EH (cell line): ENCODE measurements at places on chromosomes 1 and 21.
A peak's percentile ranks its signal among the peaks of the same experiment; 100 is the strongest.

- DNase-seq: peak; percentile 49
Observed at GRCh38 chr1:160078512-160079195, 2.7 kb upstream of the KCNJ9 start.

DNA sequence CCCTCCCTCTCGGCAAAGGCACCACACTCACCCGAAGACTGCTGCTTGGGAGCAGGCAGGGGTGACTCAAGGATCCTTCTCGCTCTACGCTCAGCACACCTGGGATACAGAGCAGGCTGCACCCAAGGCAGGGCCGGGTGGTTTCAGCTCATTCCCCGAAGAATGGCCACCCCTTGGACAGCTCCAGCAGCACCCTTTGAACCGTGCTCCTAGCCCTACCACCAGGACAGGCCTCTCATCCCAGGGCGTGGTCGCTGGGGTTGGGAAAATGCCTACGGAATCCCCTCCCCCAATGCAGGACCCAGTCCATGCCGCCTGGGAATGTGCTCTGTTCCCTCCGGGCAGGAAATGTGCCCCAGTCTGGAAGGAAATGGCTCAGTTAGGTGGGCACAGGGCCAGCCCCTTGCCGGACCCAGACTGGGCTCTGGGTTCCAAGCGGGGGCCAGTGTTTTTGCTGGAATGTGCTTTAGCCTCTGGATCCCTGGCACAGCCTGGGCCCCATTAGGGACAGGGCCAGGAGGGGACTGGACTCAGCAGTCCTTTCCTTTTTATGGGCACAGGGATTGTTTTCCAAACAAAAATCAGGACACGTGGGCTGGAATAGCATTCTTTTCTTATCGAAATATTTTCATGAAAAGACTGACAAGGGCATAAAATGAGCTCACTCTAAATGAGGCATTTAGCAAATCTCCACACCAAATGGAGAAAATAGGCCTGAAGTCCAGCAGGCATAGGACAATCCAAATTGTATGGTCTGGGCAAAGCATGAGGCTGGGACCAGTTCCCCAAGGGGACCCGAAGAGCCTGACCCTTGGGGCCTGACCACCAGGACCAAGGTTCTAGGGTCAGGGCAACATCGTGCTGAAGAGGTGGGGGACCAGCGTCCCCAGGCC is 7.3 kb downstream of the TMEM82 start:
- DNase-seq: peak; percentile 83

GRCh38 chr1:117930173-117930447 is 571 bp downstream of the WDR3 start:
- DNase-seq: no peak

- DNase-seq: no peak
Observed at GRCh38 chr1:10631121-10631810, 156.5 kb downstream of the PEX14 start.

- DNase-seq: no peak
Observed at GRCh38 chr1:230464671-230465070, 38.5 kb upstream of the PGBD5 start.

GRCh38 chr1:184242507-184242943 is 144.3 kb upstream of the C1orf21 start:
- peak; percentile 71 for DNase-seq

DNA sequence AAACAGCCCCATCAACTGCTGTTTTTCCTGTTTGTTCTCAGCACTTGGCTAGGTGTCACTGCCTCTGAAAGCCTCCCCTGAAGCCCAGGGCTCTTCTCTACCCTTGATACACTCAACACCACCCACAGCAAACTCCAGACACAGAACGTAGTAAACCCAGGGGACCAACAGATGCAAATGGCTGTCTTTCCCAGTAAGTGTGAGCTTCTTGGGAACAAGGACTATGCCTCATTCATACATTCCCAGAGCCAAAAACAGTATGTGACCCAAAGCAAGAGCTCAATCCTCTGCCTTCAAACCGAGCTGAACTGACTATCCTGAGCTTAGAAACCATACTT is 4.4 kb downstream of the LBR start:
- no peak for DNase-seq

DNA sequence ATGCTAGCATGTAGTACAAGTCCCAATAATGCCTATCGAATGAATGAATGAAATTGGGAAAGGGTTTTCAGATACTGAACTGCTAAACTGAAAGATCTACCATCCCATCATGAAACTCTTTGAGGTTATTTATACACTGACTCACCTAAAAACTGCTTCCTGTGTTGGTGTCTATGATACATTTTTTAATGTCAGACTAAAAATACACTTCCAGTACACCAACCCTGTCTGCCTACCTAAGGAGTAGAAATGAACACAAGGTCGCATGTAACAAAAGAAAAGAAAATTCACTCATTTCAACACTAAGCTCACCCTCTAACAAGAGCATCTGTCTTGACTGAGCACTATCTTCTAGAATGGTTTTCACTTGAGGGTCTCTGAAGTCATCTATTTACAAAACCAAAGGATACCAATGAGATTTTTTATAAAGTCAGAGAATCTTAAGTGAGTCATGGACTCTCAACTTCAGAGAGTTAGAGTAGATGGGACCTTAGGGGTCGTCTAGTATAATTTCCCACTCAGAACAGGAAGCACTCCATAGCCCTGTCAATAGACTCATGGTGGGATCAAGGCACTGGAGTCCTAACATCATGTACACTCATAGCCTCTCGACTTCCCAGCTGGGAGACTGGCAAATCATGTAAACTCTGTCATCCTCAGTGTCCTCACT is 53.4 kb downstream of the WLS start:
- peak; percentile 46 for DNase-seq

- DNase-seq: peak; percentile 99
Observed at GRCh38 chr1:246005067-246005466, 502.0 kb downstream of the SMYD3 start.

DNA sequence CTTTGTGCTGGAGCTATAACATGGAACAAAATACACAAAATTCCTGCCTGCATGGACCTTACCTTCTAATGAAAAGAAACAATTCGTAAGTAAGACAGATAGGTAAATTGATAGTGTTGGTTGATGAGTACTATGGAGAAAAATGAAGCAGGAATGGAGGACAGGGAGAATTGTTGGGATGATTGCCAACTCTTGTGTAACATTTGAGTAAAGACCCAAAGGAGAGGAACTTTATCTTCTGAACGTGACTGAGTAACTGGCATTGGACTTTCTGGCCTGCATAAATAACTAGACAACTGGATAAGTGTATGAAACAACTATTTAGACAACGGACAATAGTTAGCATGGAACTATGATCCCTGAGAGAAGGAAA is 6.8 kb upstream of the EFCAB14 start:
- DNase-seq: peak; percentile 68

GRCh38 chr1:64234714-64235113 is 31.3 kb downstream of the UBE2U start:
- no peak for DNase-seq

GRCh38 chr1:25427696-25428095 is 3.0 kb upstream of the MACO1 start:
- DNase-seq: peak; percentile 23

GRCh38 chr1:56336982-56337381 is 242.4 kb downstream of the PLPP3 start:
- DNase-seq: peak; percentile 34

DNA sequence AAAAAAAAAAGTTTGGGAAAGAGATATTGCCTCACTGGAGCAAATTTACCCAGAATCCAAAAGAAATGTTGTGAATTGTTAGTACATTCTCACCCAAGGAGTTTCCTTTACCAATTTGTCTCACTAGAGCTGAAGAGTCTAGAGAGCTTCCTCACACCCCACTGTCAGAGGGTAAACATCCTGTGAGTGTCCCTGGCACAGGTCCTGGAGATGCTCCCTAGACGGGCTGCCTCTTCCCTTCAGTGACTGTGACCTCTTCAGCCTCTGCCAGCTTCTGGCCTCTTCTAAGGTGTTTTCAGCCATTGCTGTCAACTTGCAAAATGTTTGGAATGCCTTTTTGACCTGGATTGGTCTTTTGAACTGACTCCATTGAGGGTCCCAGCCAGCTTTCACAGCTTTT is 159.4 kb downstream of the DHRS3 start:
- peak; percentile 73 for DNase-seq

DNA sequence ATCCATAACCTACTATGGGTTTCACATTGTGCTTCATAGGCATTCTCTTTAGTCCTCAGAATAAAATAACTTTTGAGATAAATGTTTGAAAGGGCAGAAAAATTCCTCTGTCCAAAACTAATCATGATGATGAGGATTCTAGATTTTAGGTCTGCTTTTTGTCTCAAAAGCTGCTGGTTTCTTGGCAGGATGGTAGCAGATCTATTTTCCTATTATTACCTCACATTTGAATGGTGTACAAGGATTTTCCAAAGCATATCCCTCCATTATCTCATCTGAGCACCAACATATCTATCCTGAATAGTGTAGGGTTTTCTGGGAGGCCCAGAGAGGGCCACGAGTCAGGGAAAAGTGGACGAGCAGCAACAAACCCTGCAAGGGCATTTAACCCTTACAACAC is 201.9 kb downstream of the PLPP3 start:
- DNase-seq: no peak

DNA sequence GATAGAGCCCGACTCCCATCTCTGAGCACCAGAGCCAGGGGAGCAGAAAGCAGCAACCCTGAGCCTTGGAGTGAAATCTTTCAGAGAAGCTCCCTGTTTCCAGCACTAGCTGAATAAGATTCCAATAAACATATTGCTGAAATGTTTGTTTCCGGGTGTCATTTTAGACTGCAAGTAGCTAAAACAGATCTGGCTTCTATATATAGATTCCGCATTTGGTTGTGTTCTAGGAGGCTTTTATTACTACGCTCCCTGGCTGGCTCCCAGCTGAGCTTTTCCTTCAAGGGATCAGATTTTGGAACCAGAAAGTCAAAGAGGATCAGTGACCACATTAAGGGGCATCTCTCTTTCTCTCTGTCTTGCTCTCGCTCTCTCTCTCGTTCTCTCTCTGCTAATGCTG is 88.2 kb downstream of the PAPPA2 start:
- DNase-seq: no peak

GRCh38 chr1:202155478-202156021 is 4.9 kb downstream of the PTPN7 start:
- peak; percentile 41 for DNase-seq

- DNase-seq: peak; percentile 66
Observed at GRCh38 chr1:110780600-110781484, 92.1 kb upstream of the CD53 start.

DNA sequence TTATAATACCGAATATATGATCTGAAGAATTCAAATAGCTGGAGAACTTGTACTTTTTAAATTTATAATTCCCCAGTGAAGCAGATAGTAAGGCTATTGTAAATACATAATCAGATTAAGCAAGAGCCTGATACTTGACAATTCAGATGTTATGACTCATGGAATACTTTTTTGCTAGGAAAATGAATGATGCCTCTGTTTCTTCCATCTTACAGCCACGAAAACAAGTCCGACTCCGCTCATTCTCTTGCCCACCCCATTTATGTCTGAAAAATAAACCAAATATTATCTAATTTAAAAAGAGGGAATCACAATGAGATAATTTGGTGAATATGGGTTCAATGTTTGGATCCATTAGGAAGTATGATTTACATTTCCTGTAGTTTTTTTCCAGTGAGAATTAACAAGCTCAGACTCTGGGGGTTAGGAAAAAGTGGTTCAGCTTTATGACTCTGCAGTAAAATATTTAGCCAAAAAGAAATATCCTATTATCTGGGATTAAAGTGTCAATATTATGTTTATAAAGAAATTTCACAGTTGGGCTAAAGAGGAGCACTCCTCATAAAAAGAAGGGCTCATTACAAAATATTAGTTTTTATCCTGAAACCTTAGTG is 50.4 kb upstream of the DAB1 start:
- peak; percentile 61 for DNase-seq

GRCh38 chr1:214319938-214320337 is 39.0 kb downstream of the SMYD2 start:
- DNase-seq: no peak

GRCh38 chr1:71080230-71080738 is 551 bp downstream of the ZRANB2 start:
- DNase-seq: peak; percentile 29

DNA sequence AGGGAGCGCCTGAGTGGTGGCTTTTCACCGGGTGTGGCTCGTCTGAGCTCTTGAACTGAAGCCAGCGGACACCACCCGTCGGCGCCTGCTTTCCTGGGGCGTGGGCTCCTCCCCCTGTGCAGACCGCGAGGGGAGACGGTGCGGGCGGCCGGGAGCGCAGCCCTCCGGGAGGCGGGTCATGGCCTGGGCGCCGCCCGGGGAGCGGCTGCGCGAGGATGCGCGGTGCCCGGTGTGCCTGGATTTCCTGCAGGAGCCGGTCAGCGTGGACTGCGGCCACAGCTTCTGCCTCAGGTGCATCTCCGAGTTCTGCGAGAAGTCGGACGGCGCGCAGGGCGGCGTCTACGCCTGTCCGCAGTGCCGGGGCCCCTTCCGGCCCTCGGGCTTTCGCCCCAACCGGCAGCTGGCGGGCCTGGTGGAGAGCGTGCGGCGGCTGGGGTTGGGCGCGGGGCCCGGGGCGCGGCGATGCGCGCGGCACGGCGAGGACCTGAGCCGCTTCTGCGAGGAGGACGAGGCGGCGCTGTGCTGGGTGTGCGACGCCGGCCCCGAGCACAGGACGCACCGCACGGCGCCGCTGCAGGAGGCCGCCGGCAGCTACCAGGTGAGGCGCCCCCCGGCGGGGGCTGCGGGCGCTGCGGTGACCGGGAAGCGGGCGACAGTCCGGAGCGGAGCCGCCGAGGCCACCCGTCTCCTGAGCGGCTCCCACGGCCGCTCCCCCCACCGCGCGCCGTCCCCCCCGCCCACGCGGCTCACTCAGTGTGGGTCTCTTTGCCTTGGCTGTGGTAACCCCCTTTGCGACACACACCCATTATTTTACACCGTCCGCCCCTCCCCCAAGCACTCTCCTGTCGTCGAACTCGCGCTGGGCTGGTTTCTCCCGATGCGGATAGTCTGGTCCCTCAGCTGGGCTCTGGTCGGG is at the start of gene TRIM58:
TSS of gene TRIM58 (plus strand) at position 119 of the 916 bp plus-strand sequence. CDS start at position 179, 60 bp downstream.
- DNase-seq: no peak

GRCh38 chr1:16420424-16421118 is 16.7 kb downstream of the SPATA21 start:
- no peak for DNase-seq

GRCh38 chr1:198245379-198245778 is 88.6 kb downstream of the NEK7 start:
- DNase-seq: peak; percentile 34

GRCh38 chr1:55213885-55214211 is 1.3 kb downstream of the USP24 start:
- DNase-seq: no peak

- no peak for DNase-seq
Observed at GRCh38 chr21:36038701-36039497, 21.4 kb downstream of the SETD4 start.

DNA sequence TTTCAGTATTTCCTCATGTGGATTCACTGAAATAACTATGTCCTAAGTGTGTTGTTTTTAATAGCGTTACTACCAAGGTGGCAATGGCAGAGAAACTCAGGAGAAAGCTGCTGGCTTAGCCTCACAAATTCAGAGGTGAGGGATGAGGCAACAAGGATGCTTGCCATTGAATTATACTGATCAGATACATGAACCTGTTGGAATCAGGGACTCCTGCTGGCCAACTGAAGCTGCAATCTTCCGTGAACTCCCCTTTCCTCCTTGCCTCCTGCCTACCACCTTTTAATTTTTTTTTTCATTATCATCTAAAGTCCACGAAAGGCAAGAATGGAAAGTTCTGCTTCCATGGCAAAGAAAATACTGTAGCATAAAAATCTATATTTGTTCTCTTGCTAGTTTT is 254.7 kb downstream of the NFIA start:
- DNase-seq: no peak

GRCh38 chr1:210332719-210333398 is 4.2 kb downstream of the HHAT start:
- DNase-seq: no peak
